ENCODE measurements at places on chromosomes 2 and 18.

DNA sequence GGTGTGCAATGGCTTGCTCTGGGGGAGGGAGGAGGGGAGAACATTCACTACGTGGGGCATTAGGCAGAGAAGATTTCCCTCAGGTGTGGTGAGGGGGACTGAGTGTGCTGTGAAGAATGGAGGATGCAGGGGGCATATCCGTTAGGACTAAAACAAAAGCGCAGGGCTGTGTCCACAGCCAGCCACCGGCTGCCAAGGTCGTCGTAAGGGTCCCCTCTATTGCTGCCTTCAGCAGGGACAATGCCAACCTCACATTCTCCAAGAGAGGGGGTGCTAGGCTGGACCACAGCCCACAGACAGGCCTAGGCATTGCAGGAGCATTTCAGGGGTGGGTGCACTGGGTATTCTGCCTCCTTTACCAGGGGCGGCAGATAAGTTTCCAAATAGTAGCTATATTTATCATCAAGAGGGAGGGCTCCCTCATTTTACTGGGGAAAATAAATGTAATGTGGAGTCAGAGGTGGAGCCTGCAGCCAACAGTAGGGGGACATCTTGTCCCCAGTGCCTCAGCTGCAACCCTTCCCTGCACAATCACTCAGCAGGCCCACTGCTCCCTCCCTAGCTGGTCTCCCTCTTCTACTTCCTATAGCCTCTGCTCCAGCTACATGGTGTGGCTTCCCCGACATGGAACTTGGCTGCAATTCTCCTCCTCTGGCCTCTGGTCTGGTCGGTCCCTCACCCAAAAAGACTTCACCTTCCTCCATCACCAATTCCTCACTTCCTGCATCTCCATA is 74.9 kb upstream of the OTOF start:
- no peak for DNase-seq

- no peak for DNase-seq
Measured at GRCh38 chr2:37852585-37853014, 72.5 kb upstream of the RMDN2 start.

- no peak for DNase-seq
Measured at GRCh38 chr2:33064349-33064801, 117.6 kb downstream of the LTBP1 start.

- DNase-seq, result no peak
Measured at GRCh38 chr2:213868526-213868925, 542.3 kb upstream of the VWC2L start.

DNA sequence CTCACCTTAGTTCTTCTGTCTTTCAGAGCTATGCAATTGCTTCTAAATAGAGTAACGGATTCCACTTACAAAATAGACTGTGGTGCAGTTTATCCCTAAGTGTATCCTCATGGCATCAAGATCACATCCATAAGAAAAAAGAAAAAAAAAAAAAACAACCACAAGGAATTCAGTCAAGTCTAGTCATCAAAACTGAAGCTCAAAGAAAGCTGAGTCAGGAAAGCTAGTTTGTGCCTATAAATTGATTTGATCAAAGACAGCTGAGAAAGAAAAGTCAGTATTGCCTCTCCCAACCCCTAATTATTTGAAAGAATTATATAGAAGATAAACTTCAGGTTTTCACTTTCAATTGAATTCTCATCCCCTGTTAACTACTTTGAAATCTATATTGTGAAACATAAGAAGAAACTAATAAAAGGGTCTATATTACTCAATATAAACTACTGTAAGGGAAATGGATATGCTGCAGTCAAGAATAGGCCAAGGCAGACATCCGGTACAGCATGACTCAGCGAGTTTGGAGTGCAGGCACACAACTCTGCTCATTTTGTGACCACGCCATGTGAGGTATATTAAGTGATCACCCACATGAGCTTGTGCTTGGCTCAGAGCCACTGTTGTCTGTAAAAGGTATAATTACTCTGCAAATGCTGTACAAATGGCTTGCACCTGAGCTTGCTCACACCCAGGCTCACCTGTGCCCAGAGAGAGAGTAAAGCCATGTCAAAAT is 568.1 kb upstream of the CRIM1 start:
- DNase-seq, result no peak

DNA sequence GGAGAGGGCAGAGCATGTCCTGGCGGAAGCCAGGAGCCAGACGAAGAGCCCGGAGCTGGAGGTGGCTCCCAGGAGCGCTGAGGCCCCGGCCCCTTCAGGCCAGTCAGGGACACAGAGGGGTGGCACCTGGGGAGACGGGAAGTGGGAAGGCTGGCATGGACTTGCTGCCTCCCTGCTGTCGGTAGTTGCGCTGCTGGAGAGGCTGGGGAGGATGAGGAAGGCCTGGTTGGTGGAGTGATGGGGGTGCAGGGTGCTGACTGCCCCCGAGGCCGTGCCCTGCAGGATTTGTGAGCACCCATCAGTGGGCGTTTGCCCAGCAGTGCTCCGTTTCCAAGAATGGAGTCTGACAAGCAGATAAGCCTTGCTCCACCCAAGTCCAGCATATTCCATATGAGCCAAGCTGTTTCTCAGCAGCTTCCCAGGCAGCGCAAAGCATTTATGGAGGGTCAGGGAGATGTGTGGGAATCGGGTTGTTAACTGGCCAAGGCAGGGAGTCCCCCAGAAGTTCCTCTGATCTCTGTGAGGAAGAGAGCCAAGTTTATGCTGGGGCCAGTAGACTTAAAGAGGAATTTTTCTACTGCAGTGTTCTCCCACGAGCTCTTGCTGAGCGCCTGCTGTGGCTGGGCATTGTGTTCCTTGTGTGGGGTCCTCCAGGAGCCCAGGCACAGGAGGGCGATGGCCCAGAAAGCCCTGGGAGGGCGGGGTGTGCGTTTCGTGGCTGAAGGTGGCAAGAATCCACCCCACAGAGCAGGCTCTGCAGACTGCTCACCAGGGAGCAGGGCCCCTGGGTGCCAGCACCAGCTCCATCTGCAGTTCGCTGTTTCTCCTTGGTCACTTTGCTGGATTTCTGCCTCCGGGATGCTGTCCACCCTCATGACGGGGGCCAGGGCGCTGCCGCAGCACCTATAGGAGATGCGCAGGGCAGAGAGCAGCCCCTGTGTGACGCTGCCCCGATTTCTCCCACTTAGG is 250.2 kb downstream of the ALPK2 start:
- DNase-seq, result no peak

DNA sequence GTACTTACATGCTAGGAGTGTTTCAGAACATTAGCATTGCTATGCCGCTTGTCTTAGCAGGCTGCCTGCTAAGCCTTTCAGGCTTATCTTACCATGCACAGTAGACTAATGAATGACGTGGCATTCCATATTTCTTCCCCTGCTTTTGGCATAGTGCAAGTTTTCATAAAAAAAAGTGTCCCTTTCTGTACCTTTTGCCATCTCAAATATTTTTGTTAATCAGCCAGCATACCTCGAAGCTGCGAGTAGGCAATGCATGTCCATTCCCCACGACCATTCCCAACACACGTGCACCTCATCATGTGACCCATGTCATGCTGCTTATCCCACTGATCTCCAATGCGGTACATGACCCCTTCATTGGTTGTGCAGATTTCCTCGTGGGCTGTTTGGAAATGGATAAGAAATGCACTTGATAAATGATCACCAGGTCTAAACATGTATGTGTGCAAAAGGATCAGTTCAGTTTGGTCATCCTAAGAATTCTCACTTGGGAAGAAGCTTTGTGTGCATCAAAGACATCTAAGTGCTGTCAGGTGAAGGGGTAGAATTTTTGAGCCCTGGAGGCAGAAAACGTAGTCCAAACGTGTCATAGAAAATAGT is 13.9 kb downstream of the FN1 start:
- no peak for DNase-seq

- no peak for DNase-seq
Measured at GRCh38 chr2:150985741-150986140, 275.9 kb downstream of the RBM43 start.

GRCh38 chr18:10274301-10274700 is 180.1 kb upstream of the APCDD1 start:
- DNase-seq, result no peak

DNA sequence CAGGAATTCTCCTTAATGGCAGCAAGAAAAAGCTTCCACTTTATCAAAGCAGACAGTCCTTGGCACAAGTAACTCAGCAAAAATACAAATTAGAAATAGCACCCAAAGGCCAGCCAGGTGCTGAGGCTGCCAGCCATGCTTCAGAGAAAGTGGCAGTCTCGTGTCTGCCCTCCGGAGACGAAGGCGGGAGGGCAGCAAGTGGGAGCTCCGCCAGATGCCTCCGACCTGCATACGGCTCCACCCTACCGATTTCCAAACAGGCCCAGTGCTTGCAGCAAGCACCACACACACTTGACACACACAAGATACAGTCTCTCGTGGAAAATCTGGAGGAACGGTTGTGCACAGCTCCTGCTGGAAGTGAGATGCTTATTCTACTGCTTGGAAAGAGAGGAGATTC is 134.9 kb upstream of the REV1 start:
- no peak for DNase-seq

DNA sequence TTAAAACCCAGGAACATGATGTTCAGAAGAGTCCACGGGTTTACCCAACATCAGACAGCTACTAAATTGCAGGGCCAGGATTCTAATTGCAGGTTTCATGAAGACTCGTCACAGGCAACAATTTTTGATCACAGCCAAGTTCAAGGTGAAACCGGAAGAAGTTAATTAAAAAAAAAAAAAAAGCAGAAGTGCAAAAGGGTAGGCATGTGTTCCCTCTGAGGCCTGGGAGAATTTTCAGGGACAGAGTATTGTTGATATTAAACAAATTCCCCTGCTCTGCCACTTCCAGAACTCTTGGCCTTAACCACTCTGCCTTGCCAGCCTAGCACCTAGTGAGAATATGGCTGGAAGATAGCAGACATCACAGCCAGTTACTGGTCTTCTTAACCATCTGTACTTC is 99.4 kb upstream of the TRIB2 start:
- DNase-seq, result no peak

DNA sequence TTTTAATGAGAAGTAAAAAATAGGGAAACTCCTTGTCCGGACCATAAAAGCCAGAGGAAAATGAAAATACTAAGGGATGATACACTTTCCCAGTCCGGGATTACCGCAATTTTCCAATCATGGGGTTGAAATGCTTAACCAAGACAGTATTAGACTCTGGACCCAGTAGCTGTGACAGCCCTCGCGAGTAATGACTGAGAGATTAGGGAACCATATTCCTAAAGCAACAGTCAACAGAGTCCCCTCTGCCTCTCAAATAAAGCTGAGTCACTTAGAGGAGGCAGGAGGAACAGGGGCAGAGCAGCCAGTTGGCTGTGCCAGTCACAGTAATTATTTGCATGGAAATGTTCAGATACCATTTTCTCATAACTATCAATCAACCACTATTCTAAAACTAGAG is 34.8 kb downstream of the GPATCH11 start:
- no peak for DNase-seq

GRCh38 chr2:31694444-31694843 is 113.7 kb upstream of the SRD5A2 start:
- no peak for DNase-seq

DNA sequence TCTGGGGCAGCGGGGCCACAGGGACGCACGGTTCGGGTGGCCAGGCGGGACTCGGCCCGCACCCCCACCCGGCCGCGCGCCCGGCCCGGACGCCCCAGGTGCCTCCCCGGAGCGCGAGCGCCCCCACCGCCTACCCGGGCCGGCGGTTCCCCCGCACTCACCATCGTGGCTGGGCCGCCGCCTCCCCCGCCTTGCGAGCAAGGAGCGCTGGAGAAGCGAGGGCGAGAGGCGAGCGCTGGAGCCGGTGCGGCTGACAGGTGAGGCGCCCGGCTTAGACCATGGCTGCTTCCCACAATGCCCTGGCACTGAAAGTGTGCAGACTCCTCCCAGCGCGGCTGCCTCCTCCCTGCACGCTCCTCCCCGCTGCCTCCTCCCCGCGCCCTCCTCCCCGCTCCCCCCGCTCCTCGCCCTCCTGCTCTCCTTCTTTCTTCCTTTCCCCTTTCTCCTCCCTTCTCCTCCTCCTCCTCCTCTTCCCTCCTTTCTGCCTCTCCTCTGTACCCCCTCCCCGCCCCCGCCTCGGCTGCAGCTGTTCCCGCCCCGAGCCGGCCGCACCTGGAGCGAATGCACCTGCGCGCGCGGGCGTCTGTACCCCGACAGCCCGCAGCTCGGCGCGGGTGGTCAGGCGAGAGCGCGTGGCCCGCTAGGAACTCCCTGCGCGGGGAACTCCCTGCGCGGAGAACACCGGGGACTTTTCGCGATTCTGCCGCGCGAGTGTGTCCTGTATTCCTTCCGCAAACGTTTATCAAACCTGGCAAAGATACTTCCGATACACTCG is at the start of gene AP1S3:
Gene AP1S3, minus strand, starts transcription at position 296 of the 775 bp plus-strand sequence. Its CDS starts 132 bp downstream, at position 164.
- peak; percentile 57 for DNase-seq

- no peak for DNase-seq
Measured at GRCh38 chr2:63723709-63724108, 118.0 kb upstream of the UGP2 start.

DNA sequence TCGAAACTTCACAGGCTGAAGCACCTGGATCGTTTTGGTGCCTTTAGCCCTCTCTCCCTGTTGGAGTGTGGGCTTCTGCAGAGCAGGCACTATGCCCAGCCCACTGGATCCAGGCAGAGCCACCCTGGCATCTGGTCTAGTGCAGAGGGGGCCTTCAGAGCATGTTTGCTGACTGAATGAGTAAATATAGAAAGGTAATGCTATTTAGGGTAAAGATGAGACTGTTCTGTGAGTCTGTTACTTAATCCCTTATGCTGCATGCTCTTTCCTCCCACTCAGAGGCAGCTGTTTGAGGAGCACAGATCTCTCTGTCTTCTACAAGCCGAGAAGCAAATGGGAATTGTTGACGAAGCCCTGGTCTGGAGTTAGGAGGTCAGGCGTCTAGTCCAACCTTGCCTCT is 130.2 kb downstream of the RGPD3 start:
- no peak for DNase-seq

DNA sequence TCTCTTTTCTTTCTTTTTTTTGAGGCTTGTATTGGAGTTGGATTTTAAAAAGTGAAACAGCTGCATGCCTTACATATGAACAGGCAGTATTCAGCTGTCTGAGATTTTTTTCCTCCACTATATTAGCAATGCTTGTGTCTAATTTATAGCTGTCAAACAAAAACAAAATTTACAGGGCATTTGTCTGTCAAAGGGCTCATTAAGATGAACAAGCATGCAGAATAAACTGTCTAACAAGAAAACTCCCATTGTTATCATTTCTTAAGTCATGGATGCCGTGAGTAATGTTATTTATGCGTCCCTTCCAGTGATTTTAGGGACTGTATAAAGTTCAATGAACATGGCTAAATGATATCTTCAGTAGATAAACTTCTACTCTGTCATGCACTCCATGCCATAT is 674.7 kb downstream of the PLCL1 start:
- DNase-seq, result no peak

DNA sequence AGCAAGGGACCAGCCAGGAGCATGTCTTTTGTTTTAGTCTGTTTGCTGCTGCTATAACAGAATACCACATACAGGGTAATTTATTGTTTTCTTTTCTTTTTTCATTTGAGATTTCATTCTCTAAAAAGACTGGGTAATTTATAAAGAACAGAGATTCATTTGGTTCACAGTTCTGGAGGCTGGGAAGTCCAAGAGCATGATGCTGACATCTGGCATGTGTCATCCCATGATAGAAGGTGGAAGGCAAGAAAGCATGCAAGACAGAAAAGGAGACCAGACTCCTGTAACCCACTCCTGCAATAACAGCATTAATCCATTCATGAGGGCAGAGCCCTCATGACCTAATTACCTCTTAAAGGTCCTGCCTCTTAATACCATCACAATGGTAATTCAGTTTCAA is 14.8 kb downstream of the SGO2 start:
- DNase-seq, result no peak
